ENCODE measurements at places on chromosomes 16 and 17.

- no peak for DNase-seq
Measured at GRCh38 chr16:49259330-49259729, 22.3 kb downstream of the CBLN1 start.

- peak; percentile 34 for DNase-seq
Measured at GRCh38 chr16:30740364-30741251, 7.6 kb upstream of the PHKG2 start.

- DNase-seq = no peak
Measured at GRCh38 chr16:54891346-54891745, 39.3 kb upstream of the IRX5 start.

DNA sequence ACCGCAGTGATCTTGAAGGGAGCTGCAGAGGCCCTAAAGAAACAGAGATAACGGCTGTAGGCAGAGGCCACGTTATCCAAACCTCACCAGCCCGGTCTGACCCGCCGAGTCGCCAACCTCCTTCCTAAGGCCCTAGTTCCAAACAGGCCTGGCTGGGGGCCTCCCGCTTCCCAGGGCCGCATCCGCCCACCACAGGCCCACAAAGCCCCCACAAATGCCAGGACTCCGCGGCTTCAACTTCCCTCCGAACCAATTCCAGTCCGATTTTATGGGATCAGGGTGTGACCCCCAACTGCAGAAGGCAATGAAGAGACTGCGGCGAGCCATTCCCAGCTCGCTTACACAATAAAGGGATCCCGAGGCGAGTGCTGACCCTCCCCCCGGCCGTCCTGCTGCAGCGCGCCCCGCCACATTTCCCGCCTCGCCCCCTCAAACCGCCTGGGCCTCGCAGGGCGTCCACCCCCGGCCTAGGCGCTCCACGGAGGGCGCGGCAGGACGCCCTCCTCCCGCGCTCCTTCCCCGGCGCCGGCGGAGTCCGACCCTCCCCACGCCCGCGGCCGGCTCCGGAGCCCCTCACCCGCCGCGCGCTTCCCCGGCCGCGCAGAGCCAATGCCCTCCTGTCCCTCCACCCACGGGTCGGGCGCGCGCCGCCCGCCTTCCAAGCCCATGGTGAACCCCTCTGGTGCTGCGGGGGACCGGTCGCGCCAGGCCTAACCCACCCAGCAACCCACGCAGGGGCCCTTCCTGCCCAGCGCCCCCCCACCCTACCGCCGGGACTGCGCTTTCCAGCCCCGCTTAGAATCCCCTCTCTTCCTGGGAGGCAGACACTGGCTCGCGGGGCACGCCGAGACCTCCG, 926 bp downstream of the MYH10 start:
- DNase-seq = no peak

- peak; percentile 95 for DNase-seq
Measured at GRCh38 chr17:81365601-81366585, 29.4 kb upstream of the BAHCC1 start.

- DNase-seq = no peak
Measured at GRCh38 chr17:68277807-68278206, 13.1 kb downstream of the SLC16A6 start.

DNA sequence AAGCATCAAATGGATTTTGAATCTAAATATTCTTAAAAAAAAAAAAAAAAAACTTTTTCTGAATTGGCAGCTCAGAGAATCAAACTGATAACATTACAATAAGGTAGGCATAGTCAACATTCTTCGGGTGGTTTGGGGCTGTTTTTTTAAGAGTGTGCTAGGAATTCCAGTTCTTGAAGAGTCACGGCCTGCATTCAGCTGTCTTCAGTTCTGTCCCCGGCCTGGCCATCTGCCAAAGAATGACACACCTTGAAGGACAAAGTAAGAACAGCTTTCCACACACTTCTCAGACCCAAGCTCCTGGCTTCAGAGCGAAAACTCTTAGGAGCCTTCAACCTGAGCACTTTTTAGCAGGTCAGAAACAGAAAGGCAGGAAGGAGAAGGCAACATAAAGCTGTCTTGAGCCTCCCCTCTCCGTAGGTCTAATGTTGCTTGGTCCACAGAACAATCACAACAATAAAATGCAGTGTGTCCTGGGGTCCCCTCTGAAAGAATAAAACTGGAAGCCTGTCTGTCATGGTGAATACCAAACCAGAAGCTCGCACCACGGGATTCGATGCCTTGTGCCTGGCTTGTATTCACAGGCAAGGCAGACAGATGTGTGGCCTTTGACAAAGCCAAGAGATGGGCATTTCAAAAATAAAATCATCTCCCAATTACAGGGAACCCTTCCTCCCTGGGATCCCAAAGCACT, 524.4 kb upstream of the ZFHX3 start:
- DNase-seq = no peak

- no peak for DNase-seq
Measured at GRCh38 chr17:62739645-62740388, 68.3 kb downstream of the MARCHF10 start.

- DNase-seq = no peak
Measured at GRCh38 chr17:17849845-17850373, 13.1 kb upstream of the SREBF1 start.

DNA sequence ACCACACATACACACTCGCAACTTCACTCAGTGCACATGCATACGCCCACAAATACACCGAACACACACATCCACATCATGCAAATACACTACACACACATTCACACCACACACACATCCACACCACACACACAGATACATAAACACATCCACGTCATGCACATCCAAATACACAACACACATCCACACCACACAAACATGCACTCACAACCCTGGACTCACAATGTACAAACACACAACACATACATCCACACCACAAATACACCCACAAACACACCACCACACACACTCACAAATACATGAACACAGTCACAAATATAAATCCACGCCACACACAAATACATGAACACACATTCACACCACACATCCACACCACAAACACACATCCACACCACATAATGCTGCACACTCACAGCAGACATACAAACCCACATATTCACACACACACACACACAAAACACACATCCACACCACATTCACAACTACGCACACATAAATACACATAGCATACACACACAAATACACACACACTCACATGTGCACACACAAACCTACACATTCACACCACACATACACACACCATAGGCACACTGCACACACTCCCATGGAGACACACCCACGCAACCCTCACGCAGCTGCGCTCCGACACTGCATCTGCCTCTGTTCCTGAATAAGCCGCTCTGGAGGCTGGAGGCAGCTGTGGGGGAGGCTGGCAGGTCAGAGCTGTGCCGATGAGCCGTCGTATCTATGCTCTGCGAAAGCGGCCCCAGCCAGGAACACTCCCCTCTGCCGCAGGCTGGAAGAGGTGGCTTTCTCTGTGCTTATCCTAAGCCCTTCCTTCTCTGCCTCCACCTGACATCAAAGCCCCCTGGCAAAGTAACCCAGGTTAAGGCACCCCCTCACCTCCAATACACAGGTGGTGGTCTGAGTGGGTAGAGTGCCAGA, 141.8 kb downstream of the GRIN2A start:
- DNase-seq = no peak

- no peak for DNase-seq
Measured at GRCh38 chr16:56353054-56353921, 72.1 kb downstream of the AMFR start.

- peak; percentile 43 for DNase-seq
Measured at GRCh38 chr17:78890498-78890897, 12.5 kb downstream of the CEP295NL start.

GRCh38 chr17:81711814-81712467, at the start of gene SLC25A10:
Gene SLC25A10 (plus strand): TSS chr17:81712284. CDS start chr17:81712427, 143 bp downstream.
- DNase-seq = no peak

DNA sequence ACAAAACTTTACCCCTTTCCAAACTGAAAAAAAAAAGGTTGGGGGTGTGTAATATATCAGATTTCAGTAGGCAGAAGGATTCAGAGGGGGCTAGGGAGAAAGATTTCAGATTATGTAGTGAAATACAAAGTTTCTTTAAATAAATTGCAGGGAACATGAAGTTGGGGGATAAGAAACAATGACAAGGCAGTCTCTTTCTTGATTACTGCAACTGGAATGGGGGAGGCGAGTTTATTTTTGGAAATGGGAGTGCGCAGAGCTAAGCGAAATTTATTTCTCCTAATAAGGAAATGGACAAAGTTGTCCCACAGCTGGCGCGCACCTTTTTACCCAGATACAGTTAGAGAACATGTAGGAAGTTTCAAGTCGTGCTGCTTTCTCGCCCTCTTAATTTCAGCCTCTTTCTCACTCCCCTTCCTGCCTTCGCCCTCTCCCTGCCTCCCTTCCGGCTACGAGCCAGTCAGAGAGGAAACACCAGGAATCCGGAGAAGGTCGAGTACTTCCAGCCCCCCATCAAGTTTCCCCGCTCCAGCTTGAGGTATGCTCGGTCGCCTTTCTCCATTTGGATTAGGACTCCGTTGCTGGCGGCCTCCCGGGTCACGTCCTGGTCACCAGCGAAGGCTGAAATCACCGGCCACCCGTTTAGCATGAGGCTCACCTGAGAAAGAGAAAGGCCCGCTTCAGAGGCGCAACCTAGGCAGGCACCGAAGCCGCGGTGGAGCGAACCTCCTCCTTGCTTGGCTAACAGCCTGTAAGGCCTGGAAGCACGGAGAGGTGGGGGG, 2.5 kb downstream of the CBLN1 start:
- no peak for DNase-seq

- no peak for DNase-seq
Measured at GRCh38 chr17:82690786-82691489, 7.6 kb downstream of the RAB40B start.

DNA sequence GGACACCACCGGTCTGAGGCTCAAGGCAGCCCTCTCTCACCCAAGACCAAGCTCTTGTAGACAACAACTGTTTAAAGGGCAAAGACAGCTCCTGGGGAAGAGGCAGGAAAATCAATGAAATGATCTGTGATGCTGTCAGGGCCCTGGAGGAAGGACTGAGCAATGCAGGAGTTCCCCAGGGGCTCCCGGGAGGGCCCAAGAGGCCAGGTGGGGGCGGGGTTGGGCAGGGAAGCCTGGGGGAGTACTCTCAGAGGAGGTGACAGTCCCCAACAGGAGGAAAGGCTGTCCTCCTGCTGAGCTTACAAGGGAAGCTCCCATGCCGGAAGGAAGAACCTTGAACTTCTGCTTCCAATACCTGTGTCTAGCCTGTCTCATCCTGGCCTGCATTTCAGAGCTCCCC, 8.3 kb upstream of the NOS2 start:
- DNase-seq = no peak

DNA sequence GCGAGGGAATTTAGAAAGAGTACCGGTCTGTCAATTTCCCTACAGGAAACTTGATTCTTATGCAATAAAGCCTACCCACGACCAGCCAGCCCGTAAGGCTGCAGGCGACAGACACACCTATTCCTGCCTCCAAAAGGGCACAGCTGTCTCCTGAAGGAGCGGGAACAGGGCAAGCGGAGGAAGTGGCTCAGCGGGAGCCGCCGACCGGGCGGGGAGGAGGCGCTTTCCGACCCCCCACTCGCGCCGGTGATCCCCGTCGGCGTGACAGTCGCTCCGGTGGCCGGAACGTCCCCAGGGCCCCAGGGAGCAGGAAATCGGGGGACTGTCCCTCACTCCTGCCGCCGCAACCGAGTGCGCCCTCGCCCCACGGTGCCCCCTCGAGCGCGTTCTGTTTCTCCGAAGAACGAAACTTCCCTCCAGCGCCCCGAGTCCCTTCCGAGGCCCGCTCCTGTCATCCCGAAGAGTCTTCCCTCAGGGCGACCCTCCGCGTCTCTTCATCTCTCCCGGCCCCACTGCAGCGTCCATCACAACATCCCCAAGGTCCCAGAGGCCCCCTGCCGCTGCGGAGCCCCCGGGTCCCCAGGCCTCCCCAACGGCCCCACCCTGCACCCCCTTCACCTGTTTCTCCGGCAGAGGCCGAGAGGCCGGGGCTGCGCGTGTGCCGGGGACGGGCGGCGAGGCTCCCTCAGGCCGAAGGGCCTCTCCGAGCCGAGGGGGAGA, 421 bp downstream of the STAT3 start:
- no peak for DNase-seq

- DNase-seq = no peak
Measured at GRCh38 chr16:83619381-83620150, 188.2 kb upstream of the HSBP1 start.

DNA sequence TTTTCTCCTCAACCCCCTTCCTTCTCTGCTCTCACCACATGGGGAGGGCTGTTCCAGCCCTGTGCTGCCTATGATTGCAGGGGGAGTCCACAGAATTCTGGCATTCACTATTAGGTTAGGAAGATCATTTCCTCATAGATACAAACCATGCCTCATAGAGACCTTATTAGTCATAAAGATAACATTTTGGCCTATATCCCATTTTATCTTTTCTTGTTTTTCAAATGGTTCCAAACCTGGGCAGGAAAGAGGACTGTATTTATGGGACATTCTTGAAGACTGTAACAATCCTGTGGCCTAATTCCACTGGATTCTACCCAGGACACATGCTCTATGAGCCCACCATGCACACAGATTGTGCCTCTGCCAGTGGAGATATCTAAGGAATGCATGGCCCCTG, 51.7 kb downstream of the ASIC2 start:
- no peak for DNase-seq

GRCh38 chr16:75394941-75395340, 38.4 kb downstream of the CFDP1 start:
- no peak for DNase-seq

- DNase-seq = no peak
Measured at GRCh38 chr16:87028481-87029320, 288.5 kb downstream of the C16orf95 start.

DNA sequence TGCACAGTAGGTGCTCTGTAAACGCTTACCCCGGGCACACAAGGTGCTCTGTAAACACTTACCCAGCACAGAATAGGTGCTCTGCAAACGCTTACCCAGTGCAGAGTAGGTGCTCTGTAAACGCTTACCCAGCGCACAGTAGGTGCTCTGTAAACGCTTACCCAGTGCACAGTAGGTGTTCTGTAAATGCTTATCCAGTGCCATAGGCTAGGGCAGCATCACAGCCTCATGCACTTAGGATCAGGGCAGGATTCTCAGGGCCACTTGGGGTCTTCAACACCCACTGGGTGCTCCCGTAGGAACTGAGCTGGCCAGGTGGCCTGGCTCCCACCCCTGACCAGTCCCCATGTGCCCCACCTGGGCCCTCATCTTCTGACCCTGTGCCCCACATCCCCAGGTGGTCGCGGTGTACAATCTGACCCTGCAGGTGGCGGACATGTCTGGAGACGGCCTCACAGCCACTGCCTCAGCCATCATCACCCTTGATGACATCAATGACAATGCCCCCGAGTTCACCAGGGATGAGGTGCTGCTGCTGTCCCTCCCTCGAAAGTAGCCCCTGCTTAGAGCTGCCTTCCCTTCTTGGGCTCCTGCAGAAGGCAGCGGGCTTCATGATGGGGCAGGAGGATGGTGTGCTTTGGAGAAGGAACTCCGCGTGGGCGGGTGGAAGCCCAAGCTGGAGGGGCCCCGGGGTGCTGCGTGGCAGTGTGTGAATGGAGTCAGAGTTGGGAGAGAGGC, 13.1 kb downstream of the SLC22A31 start:
- DNase-seq = no peak

DNA sequence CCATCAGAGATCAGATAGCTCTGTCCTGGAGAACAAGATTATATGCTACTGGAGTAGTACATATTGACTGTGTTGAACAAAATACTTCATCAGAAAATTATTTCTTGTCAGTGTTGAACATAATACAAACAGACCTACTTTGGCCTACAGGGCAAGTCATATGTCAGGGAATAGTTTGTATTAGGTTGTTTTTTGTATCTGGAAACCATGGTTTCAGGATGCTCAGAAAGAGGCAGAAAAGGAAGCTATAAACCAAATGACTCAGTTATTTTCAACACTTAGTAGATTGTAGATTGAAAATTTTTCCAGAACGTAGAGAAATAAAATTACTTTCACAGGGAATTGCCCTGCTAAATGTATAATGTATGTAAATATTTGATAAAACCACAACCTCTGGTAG, 198.4 kb downstream of the CYB561 start:
- DNase-seq = no peak
